ENCODE measurements at places on chromosomes 2 and 18. TPM values are rescaled to one million over a fixed set of nuclear protein-coding genes. Genes with fewer than 3 reads are reported as not detected.

DNA sequence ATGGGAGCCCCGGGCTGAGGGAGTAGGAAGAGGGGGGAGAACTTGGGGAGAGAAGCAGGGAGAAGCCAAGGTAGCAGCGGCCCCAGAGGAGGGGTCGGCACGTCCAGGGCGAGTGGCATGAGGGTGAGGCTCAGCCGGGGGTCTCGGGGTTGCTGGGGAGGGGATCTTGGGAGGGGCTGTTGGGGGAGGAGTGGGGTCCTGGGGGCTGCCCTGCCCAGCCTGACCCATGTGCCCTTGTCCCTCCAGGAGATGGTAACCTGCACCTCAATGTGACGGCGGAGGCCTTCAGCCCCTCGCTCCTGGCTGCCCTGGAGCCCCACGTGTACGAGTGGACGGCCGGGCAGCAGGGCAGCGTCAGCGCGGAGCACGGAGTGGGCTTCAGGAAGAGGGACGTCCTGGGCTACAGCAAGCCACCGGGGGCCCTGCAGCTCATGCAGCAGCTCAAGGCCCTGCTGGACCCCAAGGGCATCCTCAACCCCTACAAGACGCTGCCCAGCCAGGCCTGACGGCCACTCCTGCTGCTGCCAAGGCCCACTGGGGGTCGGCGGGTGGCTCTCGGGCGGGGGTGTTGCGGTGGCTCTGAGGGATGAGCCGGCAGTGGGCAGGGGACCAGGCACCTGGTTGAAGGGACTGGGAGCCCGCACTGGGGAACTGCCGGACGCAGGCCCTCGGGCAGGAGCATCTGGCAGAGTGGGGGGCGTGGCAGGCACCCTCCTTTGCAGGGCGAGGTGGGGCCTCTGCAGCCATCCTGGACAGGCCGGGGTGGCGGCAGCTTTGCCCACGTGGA is 9.0 kb upstream of the GAL3ST2 start:
- H3K4me3 ChIP-seq: no peak overlapping the region
- no peak overlapping the region for H3K27ac ChIP-seq
- H3K27me3 ChIP-seq: no peaks in the 10 kb centered on the region
- H3K36me3 ChIP-seq: peaks cover 5% of the 10 kb centered on the region
- DNase-seq: no peak
- peaks cover 14% of the 10 kb centered on the region for H3K4me1 ChIP-seq

GRCh38 chr2:157786663-157787363 is 89.3 kb downstream of the ACVR1 start:
- no peak overlapping the region for H3K27ac ChIP-seq
- no peak for DNase-seq
- H3K4me1 ChIP-seq: peaks cover 39% of the 10 kb centered on the region
- H3K4me3 ChIP-seq: no peak overlapping the region

The EVA1A gene
- total RNA-seq: 72.1 TPM

The RAB10 gene
- 85.4 TPM for total RNA-seq

- no peak overlapping the region for H3K27ac ChIP-seq
- no peak for DNase-seq
- no peaks in the 10 kb centered on the region for H3K4me1 ChIP-seq
- H3K27me3 ChIP-seq: no peaks in the 10 kb centered on the region
- H3K4me3 ChIP-seq: no peak overlapping the region
These were observed 1675.9 kb upstream of the CELF4 start for GRCh38 chr18:39241534-39241933.

DNA sequence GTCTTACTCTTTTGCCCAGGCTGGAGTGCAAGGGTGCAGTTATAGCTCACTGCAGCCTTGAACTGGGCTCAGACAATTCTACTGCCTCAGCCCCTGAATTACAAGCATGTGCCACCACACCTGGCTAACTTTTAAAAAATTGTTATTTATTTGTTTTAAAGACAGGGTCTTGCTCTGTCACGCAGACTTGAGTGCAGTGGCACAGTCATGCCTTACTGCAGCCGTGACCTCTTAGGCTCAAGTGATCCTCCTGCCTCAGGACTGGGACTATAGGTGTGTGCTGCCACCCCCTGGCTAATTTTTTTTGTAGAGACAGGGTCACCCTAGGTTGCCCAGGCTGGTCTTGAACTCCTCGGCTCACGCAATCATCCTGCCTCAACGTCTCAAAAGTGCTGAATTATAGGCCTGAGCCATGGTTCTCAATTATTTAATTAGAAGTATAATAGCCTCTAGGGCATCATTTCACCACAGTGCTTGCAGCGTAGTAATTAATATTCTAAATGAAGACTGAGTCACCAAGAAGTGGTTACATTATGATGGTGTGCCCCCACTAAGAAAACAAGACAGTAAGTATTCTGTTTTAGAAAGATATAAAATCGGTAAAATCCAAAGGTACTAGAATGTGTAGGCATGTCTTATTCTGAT is 69.6 kb downstream of the EML4 start:
- no peak overlapping the region for H3K4me3 ChIP-seq
- peak; percentile 78 for DNase-seq
- H3K27ac ChIP-seq: no peak overlapping the region
- no peaks in the 10 kb centered on the region for H3K27me3 ChIP-seq
- no peaks in the 10 kb centered on the region for H3K36me3 ChIP-seq

GRCh38 chr2:239266779-239267287 is 134.0 kb downstream of the HDAC4 start:
- peak overlapping the region; percentile 91 for H3K27ac ChIP-seq
- no peaks in the 10 kb centered on the region for H3K36me3 ChIP-seq
- no peak for DNase-seq
- H3K27me3 ChIP-seq: no peaks in the 10 kb centered on the region

The DSG2 gene
- 24.0 TPM for total RNA-seq

DNA sequence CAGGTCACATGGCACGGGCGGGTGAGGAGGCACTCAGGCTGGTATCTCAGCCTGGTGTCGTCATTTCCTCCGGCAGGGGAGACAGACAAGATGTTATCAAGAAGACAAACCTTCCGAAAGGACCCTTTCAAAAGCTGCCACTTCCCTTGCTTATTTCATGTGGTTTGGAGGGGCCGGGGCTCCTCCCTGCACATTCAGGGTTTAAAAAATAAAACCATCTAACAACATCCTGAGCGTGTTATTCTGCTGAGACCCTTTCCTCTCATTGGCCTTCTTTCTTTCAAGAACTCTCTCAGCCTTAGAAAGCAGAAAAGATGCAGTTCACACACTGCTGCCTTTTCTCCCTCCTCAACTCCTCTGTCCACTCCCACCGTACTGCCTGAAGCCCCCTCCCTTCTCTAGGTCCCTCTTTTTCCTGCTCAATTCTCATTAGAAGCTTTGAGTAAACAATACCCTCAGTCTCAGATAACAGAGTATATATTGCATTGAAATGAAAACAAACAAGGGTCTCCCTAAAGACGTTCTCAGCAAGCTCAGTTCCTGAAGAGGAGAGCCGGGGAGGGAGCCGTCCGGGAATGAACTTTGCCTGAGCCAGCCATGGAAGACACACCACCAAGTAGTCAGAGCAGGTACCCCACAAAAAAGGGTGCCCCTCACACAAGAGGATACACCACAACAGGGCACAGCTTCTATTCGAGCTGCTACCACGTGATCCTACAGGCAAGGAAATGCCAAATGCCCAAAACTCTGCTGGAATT is 9.7 kb downstream of the SMAD7 start:
- DNase-seq: no peak
- peak overlapping the region; percentile 80 for H3K27ac ChIP-seq
- no peak overlapping the region for H3K4me3 ChIP-seq
- no peaks in the 10 kb centered on the region for H3K27me3 ChIP-seq
- peaks cover 100% of the 10 kb centered on the region for H3K4me1 ChIP-seq

GRCh38 chr2:49108851-49109250 is 45.5 kb downstream of the FSHR start:
- no peak overlapping the region for H3K27ac ChIP-seq
- no peak overlapping the region for H3K4me3 ChIP-seq
- no peak for DNase-seq
- H3K27me3 ChIP-seq: no peaks in the 10 kb centered on the region
- H3K36me3 ChIP-seq: no peaks in the 10 kb centered on the region

- DNase-seq: no peak
- H3K27me3 ChIP-seq: no peaks in the 10 kb centered on the region
These were observed 13.9 kb downstream of the STAMBP start for GRCh38 chr2:73842739-73843019.

GRCh38 chr2:134402410-134402809 is 148.5 kb downstream of the MGAT5 start:
- no peaks in the 10 kb centered on the region for H3K27me3 ChIP-seq
- no peak overlapping the region for H3K27ac ChIP-seq

DNA sequence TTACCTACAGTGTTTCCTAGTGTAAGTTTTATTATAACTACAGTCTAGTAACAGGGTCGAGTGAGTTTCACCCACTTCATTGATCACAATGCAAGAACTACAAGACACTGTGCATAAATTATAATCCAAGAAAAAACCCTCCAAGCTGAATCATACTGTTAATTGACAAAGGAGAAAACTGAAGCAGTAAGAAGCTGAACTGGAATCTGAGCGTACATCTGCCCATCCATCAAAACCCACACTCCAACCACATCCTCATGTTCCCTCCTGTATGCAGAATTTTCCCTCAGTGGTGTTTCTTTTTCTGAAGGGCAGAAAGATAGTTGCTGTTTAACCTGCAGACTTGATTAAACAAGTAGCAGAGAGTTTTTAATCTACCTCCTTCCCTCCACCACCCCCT is 49.5 kb upstream of the KIDINS220 start:
- H3K4me1 ChIP-seq: no peaks in the 10 kb centered on the region
- no peaks in the 10 kb centered on the region for H3K27me3 ChIP-seq
- H3K36me3 ChIP-seq: no peaks in the 10 kb centered on the region
- no peak overlapping the region for H3K27ac ChIP-seq

Measured in upper lobe of left lung (tissue), 6 donors.